ENCODE measurements at places on chromosomes 11 and 22.

GRCh38 chr22:50151571-50152537 lies 18.7 kb upstream of the PANX2 start:
- DNase-seq = no peak

GRCh38 chr11:2666401-2666741 lies 33.4 kb downstream of the KCNQ1OT1 start:
- no peak for DNase-seq

DNA sequence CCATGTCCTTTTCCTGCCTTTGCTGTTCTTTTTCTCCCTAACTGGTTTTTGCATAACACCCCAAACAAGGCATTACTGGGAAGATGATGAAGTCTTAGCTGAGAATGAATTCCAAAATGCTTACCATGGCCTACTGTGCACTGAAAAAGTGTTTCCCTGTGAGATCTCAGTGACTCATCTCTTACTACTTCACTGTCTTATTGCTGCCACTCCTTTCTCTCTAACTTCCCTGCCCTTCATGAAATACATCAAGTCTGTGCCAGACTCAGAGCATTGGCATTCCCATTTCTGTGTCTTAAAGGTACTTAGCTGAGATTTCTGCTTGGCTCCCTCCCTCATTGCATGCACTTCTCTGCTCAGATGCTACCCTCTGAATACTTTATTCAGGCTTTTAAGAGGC lies 49.1 kb upstream of the MUC15 start:
- DNase-seq = peak; percentile 67

GRCh38 chr11:64746486-64746885 lies 2.5 kb upstream of the RASGRP2 start:
- no peak for DNase-seq

- DNase-seq = no peak
Measured at GRCh38 chr11:30395751-30396150, 72.8 kb downstream of the ARL14EP start.
